ENCODE measurements at places on chromosomes 13 and 19. TPM values are rescaled to one million over a fixed set of nuclear protein-coding genes. Genes with fewer than 3 reads are reported as not detected.
A peak's percentile ranks its signal among the peaks of the same experiment; 100 is the strongest.

The SUPT20H gene
- total RNA-seq, result 58.0 TPM

The TLE6 gene
- total RNA-seq, result 1.1 TPM

The NXNL1 gene
- not detected for total RNA-seq

The PGLYRP2 gene
- total RNA-seq, result not detected

The UPF1 gene
- 85.4 TPM for total RNA-seq

The DENND1C gene
- 2.4 TPM for total RNA-seq

The ZNF575 gene
- total RNA-seq, result not detected

The TJP3 gene
- 27.9 TPM for total RNA-seq

The KIR3DL2 gene
- total RNA-seq, result not detected

DNA sequence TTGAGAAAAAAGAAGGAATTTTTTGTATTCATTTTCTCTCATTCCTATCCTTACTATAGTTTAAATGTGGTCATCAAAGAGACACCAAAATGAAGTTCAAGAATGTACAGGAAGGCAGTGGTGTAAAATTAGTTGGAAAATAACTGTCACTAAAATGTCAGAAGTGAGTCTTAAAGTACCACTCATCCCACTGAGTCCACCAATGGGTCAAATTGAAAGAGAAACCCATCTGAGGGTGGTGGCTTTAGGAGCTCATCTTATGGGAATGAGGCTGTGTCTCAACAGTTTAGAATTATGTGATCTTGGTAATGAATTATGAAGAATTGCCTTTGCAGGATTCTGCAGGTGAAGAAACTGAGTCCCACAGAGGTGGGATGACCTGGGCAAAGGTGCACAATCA, 403.5 kb downstream of the FGF9 start:
- no peak for DNase-seq
- H3K4me1 ChIP-seq, result no peaks in the 10 kb centered on the region
- no peaks in the 10 kb centered on the region for H3K36me3 ChIP-seq
- no peak overlapping the region for H3K4me3 ChIP-seq
- H3K27me3 ChIP-seq, result peaks cover 4% of the 10 kb centered on the region

GRCh38 chr19:57348136-57348535, 2.9 kb upstream of the ZNF304 start:
- H3K27me3 ChIP-seq, result no peaks in the 10 kb centered on the region
- no peak overlapping the region for H3K4me3 ChIP-seq
- DNase-seq, result no peak
- no peak overlapping the region for H3K27ac ChIP-seq

GRCh38 chr13:30394751-30395191, 27.5 kb upstream of the UBE2L5 start:
- no peak for DNase-seq
- H3K27ac ChIP-seq, result no peak overlapping the region
- H3K4me1 ChIP-seq, result no peaks in the 10 kb centered on the region
- peak overlapping the region; percentile 54 for H3K4me3 ChIP-seq

- no peak overlapping the region for H3K4me3 ChIP-seq
- H3K4me1 ChIP-seq, result no peaks in the 10 kb centered on the region
- DNase-seq, result no peak
Measured at GRCh38 chr13:70370924-70371323, 262.7 kb upstream of the KLHL1 start.

DNA sequence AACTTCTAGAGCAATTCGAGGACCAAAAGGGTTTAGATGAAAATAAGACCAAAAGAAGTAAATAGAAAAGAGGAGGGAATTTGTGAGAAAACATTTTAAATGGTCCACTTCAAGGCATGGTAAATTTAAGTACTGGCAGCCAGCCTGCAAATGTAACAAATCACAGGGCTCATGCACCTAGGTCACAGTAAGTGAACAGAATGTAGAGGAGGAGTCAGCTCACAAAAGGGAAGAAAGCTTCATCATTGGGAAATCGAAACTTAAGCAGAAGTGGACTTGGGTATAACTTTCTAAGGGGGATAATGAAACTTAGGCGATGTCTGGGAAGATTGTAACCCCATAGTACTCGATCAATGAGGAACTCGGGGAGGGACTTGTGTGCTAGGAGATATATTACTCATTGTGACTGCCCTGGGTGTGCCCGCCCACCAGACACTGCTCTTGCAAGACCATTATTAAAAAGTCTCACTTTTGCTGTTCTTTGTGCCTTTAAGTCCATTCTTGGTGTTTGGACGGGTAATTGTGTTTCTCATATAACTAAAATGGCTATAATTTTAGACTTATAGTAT, 1053.6 kb upstream of the MIR17HG start:
- H3K4me1 ChIP-seq, result no peaks in the 10 kb centered on the region
- H3K27me3 ChIP-seq, result no peaks in the 10 kb centered on the region
- H3K4me3 ChIP-seq, result no peak overlapping the region
- no peak for DNase-seq
- H3K36me3 ChIP-seq, result no peaks in the 10 kb centered on the region
- H3K27ac ChIP-seq, result no peak overlapping the region

DNA sequence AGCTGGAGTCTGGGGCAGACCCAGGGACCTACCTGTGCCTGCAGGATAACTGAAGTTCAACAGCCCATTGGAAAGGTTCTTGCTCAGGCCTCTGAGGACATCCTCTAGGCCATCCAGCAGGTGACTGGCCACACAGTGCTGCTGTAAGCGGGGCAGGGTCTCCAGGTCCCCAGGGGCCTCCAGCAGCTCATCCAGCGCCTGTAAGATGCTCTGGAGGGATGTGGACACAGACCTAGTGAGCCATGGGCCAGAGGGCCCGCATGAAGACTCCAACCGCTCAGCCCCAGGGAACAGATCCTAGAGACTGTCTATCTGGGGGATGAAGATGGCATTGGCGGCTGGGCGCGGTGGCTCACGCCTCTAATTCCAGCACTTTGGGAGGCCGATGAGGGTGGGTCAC, 14.0 kb downstream of the ADGRE2 start:
- no peak overlapping the region for H3K4me3 ChIP-seq
- H3K36me3 ChIP-seq, result peaks cover 12% of the 10 kb centered on the region

- H3K36me3 ChIP-seq, result no peaks in the 10 kb centered on the region
- H3K4me1 ChIP-seq, result peaks cover 14% of the 10 kb centered on the region
- H3K27me3 ChIP-seq, result no peaks in the 10 kb centered on the region
- H3K27ac ChIP-seq, result no peak overlapping the region
Measured at GRCh38 chr13:43316946-43317353, 293.6 kb downstream of the DNAJC15 start.

DNA sequence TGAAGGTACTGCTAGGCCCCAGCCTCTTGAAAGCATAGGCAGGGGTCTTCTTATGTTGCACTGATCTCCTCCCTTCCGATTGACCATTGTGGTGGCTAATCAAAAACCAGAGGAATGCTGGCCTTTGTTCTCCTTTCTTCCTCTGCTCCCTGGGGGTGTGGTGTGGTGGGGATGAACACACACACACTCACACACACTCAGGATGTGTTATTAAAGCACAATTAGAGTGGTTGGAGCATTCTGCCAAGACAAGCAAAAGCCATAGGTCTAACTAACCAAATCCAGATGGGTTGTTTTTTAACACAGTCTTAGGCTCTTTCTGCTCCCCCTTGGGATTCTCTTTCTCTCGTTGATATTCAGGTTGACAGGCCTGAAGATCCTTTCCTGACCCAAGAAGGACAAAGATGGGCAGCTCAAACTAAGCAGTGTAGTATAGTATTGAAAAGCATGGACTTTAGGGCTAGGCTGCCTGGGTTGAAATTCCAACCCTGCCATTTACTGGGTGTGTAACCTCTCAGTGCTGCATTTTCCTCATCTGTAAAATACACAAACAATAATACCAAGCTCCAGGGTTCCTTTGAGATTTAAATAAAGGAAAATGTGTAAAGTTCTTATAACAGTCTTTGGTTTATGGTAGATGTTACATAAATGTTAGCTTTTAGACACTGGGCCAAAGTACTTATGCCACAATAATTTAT, 25.5 kb upstream of the DGKH start:
- no peak overlapping the region for H3K27ac ChIP-seq
- H3K4me1 ChIP-seq, result peaks cover 2% of the 10 kb centered on the region
- no peaks in the 10 kb centered on the region for H3K27me3 ChIP-seq

- H3K27me3 ChIP-seq, result no peaks in the 10 kb centered on the region
- no peak for DNase-seq
- no peaks in the 10 kb centered on the region for H3K36me3 ChIP-seq
Measured at GRCh38 chr13:40401911-40402776, 264.3 kb downstream of the FOXO1 start.

- H3K4me1 ChIP-seq, result no peaks in the 10 kb centered on the region
- H3K27ac ChIP-seq, result no peak overlapping the region
- no peak overlapping the region for H3K4me3 ChIP-seq
Measured at GRCh38 chr13:111946214-111946613, 120.7 kb upstream of the SOX1 start.

DNA sequence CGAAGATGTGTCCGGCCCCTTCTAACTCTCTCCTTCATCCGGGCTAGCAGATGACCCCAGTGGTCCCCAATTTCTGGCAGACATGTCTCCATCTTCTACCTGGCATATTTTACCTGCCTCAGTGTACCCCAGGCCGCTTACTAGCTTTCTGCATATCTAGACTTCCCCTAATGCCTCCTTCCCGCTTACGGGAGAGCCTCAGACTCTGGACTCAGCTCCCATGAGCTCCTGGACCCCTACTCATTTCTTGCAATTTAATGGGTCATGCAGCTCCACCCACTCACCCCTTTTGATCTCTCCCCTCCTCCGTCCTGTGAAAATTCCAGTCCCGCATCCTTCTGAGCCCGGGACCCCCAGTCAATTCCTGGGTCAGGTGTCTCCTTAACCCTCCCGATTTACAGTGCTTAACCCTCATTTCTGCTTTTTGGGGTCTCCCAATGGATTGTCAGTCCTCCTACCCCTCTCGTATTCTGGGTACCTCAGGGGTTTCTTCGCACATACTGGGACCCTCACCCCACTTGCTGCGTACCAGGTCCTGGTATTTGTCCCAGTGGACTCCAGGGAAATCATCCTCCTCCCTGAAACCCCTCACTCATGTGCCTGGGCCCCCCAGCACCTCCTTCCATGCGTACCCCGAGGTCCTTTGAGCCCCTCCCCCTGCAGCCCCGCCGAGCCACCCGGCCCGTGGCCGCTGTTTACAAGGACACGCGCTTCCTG, 500 bp upstream of the JUNB start:
- no peaks in the 10 kb centered on the region for H3K36me3 ChIP-seq
- no peak for DNase-seq
- H3K27ac ChIP-seq, result no peak overlapping the region
- no peaks in the 10 kb centered on the region for H3K27me3 ChIP-seq
- peak overlapping the region; percentile 85 for H3K4me3 ChIP-seq

DNA sequence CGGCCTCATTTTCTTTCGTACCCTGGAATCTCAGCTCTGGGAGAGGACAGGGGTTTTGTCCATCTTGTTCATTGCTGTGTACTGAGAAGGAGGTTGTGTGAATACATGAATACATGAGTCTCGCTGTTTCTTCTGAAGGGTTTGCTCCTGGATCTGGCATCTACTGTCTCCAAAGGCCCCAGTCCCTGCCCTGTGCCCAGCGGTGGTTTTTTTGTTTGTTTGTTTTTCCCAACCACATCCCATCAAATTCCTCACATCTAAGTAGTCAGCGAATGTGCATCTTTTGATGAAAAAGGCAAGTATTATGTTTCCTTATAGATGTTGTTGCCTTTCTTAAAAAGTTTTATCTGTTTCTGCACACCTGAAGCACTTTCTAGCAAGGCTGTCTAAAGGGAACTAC, 12.5 kb downstream of the DCAF15 start:
- H3K27ac ChIP-seq, result no peak overlapping the region
- H3K36me3 ChIP-seq, result peaks cover 21% of the 10 kb centered on the region
- no peak overlapping the region for H3K4me3 ChIP-seq
- no peaks in the 10 kb centered on the region for H3K27me3 ChIP-seq
- no peak for DNase-seq

GRCh38 chr13:113598481-113598880, 13.9 kb downstream of the TFDP1 start:
- no peaks in the 10 kb centered on the region for H3K27me3 ChIP-seq
- peak; percentile 13 for DNase-seq
- no peak overlapping the region for H3K27ac ChIP-seq
- H3K4me3 ChIP-seq, result no peak overlapping the region

- no peak for DNase-seq
- H3K4me1 ChIP-seq, result peaks cover 3% of the 10 kb centered on the region
- peaks cover 19% of the 10 kb centered on the region for H3K36me3 ChIP-seq
- H3K27me3 ChIP-seq, result no peaks in the 10 kb centered on the region
Measured at GRCh38 chr13:77740931-77741596, 43.6 kb downstream of the SLAIN1 start.

- H3K4me3 ChIP-seq, result no peak overlapping the region
- H3K4me1 ChIP-seq, result no peaks in the 10 kb centered on the region
- H3K36me3 ChIP-seq, result peaks cover 21% of the 10 kb centered on the region
Measured at GRCh38 chr13:37047846-37048245, 11.6 kb downstream of the SUPT20H start.

DNA sequence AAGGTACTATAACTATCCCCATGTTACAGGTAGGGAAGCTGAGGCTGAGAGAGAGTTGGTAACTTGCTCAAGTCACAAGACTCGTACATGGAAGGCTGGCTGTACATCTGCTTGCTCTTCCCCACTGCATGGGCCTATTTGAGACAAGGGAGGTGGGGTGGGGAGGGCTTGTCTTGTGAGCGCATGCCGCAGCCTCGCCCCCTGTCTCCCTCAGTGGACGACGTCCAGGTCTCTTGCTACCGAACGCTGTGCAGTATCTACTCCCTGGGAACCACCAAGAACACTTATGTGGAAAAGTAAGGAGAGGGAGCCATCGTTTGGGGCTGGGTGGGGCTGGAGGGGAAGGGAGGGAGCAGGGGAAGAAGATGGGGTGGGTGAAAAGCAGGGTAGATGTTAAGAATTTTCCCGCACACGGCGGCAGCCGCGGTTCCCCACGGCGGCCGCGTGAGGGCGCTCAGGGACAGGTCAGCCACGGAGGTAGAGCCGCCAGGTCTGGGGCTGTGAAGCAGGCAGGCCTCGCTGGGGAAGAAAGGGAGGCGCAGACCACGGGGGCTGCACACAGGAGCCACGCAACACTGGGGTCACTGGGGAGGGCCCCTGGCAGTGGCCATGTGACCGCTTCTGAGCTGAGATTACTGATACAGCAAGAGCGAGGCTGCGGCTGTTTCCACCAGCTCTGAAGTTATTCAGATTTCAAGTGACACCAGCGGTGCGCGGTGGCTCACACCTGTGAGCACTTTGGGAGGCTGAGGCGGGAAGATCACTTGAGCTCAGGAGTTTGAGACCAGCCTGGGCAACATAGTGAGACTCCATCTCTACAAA, 81.5 kb downstream of the RYR1 start:
- H3K4me3 ChIP-seq, result no peak overlapping the region
- peaks cover 13% of the 10 kb centered on the region for H3K36me3 ChIP-seq
- DNase-seq, result peak; percentile 86

GRCh38 chr19:56538761-56539263, at the start of gene ZFP28:
TSS of gene ZFP28 (plus strand) at chr19:56538948. CDS start at chr19:56539019, 71 bp downstream.
- H3K4me1 ChIP-seq, result no peaks in the 10 kb centered on the region
- H3K36me3 ChIP-seq, result peaks cover 35% of the 10 kb centered on the region
- peak; percentile 80 for DNase-seq
- peak within 1 kb of the TSS; percentile 86 for H3K4me3 ChIP-seq

GRCh38 chr19:6268382-6268771, 11.4 kb downstream of the MLLT1 start:
- no peak for DNase-seq
- peaks cover 5% of the 10 kb centered on the region for H3K4me1 ChIP-seq
- no peak overlapping the region for H3K4me3 ChIP-seq
- no peak overlapping the region for H3K27ac ChIP-seq
- no peaks in the 10 kb centered on the region for H3K27me3 ChIP-seq

- no peaks in the 10 kb centered on the region for H3K27me3 ChIP-seq
- no peak overlapping the region for H3K27ac ChIP-seq
- H3K4me3 ChIP-seq, result peak overlapping the region; percentile 90
- peak; percentile 55 for DNase-seq
- peaks cover 2% of the 10 kb centered on the region for H3K4me1 ChIP-seq
- peaks cover 49% of the 10 kb centered on the region for H3K36me3 ChIP-seq
Measured at GRCh38 chr19:58229255-58229639, 533 bp downstream of the ZNF544 start.

Measured in H9 (cell line).